Choroid plexus epithelial cell (primary cell): ENCODE measurements at places on chromosomes 1 and 21.

- peak; percentile 37 for DNase-seq
Measured at GRCh38 chr1:219124163-219124562, 49.5 kb upstream of the LYPLAL1 start.

DNA sequence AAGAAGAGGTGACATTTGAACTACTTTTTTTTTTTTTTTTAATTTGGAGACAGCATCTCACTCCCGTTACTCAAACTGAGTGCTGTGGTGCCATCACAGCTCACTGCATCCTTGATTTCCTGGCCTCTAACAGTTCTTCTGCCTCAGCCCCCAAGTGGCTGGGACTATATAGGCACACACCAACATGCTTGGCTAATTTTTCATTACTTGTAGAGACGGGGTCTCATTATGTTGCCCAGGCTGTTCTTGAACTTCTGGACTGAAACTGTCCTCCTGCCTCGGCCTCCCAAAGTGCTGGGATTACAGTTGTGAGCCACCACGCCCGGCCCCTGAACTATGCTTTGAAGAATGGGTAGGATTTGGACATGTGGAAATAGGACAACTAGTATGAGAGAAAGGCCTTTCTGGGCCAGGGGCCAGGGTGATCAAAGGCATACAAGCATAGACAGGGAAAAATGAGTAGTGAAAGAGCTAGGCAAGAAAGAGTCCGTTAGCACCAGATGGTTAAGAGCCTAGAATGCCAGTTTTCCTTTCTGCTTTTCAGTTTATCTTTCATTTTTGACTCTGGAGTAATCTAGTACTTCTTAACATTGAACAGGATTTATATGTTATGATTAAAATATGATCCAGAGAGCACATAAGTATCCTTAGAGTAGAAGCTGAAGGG is 6.3 kb downstream of the RABGAP1L start:
- no peak for DNase-seq

DNA sequence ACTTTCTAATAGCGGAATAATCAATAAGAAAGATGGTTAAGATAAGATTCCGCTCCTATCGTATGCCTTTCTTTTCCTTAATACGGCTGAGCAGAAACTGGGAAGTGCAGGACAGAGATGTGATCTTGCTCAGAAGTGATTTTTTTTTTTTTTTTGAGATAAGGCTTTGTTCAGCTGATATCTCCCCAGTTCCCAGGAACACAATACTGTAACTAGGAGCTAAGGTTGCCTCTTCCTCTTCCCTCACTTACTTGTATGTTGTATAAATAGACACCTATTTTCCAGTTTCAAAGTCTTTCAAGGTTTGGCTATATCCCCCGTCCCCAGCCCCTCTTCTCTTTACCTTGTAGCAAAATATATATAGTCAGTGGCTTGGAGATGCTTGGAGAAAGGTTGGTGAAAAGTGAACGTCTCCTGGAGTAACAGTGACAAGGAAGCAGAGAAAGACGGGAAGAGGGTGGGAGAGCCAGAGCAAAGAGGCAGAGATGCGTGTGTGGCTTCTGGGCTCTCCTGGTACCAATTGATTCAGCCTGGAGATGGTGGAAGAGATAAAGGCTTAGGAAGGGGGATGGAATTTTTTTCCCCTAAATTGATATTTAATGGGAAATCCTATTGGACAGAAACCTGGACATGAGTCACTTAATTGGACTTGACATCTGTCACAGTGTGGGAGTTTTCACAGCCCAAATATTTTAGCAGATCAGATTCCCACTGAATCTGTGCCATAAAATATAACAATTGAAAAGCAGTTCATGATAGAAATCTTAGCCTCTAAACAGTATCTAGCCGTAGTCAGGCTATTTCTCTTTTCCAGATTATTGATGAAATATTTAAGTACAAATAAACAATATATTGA is at the start of gene NHLH2:
Gene NHLH2 (minus strand): TSS at position 522 of the 856 bp plus-strand sequence. CDS start 2,754 bp downstream, outside the sequence.
- no peak for DNase-seq

DNA sequence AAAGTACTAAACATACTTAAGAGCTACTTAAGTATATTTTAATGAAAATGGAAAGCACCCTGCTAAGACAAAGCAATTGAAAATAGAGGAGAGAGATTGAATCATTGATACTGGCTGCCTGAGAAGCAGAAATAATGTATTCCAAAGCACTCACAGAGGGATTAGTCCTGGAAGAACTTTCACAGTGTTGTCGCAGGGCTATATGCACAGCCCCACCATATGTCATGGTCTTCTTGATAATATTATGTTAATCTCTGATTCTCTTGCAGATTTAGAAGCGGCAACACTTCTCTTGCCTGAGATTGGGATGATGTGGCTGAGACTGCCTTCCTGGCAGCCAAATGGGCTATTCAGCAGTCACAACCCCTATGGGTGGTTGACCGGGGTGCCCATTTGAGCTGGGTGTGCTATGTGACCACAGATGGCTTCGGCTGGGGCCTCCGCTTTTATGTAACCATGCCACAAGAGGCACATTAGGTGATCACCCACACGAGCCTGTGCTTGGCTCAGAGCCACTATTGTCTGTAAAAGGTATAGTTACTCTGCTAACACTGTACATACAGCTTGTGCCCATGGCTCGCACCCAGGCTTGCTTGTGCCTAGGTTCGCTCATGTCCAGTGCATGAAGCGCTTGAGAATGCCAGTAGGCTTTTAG is 152.2 kb upstream of the SGIP1 start:
- no peak for DNase-seq

DNA sequence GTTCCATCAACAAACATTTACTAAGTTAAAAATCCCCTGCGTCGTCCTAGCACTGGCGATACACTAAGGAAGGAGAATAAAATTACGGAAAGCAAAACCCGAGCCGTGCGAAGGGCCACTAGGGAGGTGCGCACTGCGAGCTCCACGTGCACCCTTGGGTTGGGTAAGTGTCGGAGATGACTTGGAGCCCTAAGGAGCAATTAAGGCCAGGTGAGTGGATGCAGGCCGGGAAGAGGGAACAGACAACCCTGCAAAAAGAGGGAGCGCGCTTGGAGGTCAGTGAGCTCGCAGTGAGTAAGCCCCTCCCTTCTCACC is 704 bp downstream of the WDR4 start:
- no peak for DNase-seq

DNA sequence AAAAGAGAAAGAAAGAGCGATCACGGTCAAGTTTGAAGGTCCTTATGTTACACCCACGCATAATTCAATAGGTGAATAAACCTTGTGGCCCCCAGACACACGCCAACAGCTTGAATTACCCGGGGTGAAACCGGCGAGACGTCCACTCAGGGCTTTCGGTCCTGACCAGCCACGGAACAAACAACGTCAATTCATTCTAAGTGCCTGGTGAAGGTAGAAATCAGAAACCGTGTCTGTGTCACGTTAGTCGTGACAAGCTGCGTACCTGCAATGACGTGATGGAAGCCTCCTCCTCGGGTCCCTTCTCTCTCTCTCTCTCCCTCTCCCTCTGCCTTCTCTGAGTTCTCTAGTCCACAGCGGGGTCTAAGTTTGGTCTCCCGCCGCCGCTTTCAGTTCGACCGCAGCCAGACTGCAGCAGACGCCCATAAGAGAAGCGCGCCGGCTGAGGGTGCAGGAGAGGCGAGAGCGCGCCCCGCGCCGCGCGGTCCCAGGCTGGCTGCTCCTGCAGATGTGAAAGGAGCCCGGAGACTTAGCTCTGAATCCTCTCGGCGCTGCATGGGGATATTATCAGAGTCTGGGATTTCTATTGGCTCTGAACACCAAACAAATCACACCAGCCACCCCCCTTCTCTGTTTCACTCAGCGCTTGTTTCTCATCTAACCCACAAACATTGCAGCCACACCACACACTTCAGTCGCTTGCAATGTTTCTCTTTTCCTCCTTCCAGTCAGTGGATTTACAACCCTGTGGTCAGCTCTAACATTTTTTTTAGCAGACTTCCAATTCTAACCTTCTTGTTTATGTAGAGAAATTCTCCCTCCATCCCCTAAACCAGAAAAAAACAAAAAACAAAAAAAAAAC is at the start of gene GREM2:
Gene GREM2 (minus strand): TSS at position 537 of the 862 bp plus-strand sequence. CDS start 118,680 bp downstream, outside the sequence.
- peak; percentile 64 for DNase-seq

DNA sequence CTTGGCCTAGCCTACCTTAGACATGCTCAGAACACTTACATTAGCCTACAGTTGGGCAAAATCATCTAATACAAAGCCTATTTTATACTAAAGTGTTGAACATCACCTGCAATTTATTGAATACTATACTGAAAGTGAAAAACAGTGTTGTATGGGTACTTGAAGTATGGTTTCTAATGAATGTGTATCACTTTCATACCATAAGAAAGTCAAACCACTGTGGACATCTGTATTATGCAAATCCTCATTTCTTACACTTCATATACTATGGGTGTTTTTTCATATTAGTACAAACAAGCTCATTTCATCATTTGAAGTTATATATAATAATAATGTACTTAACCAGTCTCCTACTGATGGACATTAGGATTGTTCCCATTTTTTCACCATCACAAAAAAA is 41.2 kb downstream of the TDRD5 start:
- DNase-seq, result no peak

DNA sequence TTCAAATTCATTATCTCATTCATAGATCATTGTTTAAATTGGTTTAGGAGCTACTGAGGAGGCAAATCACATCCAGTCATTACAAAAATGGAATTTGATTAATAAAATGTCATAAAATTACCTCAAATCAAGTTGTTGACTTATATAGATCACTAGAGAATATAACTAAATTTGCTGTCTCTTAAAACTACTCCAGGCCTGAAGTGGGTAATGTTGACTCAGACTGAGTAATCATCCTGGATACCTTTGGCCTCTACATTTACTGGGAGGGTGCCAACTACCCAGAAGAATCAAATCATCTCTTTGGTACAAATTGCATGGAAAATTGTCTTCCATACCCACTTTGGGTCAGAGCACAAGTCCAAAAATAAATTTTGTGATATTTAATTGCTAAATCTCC is 191.2 kb upstream of the GREM2 start:
- DNase-seq, result peak; percentile 43

DNA sequence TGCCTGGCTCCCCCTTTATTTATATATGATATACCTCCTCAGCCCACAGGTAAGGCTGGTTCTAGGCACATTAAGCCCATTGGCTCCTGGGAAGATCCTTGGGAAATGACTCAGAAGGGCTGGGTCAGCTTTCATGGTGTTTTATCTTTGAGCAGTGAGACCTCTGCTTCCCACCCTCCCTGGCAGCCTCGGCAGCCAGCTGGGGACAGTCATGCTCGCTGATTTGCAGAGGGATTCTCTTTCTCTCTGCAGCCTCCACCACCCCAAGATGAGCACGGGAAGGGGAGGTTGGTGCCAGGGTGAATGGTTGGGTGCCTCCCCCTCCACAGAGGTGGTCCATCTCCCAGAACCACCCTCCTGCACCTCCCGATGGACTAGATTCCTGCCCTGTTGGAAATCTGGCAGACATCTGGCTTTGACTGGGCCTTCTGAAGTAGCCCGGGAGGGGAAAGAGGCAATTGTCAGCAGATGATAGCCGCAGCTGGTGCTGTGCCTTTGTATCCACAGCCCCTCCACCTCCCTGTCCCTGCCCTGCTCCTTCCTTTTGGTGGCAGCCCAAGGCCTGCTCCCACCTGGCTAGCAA is 24.6 kb downstream of the IER5 start:
- peak; percentile 54 for DNase-seq

DNA sequence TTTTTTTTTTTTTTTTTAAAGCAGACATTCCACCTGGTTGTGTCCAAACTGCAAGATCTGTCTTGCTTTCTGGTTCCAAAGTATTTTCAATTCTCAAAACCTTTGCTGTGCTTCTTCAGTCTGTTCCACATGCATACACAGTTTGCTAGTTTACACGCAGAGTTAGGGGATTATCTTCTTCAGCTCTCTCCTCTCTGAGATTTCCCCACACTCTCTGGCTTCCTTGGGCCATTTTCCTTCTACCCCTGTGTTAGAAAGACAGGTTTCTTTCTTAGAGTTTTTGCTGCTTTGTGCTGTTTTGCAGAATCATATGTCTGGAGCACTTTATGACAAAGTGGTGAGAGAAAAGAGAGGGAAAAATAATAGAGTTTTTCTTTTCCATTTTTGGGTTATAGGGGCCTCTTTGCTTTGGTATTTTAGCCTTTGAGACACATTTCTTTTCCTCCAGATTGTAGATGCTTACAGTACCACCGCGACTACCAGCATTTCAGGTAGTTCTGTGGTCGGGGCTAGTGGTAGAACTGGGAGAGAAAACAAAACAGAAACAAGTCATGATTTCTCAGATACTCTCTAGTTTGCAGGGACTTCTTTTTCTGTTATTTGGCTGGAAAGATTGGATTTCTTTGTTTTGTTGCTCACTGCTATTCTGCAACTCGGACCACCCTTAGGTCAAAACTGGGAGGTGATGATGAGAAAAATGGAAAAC is 66.3 kb downstream of the RABGAP1L start:
- no peak for DNase-seq

- DNase-seq, result no peak
Measured at GRCh38 chr1:226455843-226456242, 48.0 kb upstream of the PARP1 start.

DNA sequence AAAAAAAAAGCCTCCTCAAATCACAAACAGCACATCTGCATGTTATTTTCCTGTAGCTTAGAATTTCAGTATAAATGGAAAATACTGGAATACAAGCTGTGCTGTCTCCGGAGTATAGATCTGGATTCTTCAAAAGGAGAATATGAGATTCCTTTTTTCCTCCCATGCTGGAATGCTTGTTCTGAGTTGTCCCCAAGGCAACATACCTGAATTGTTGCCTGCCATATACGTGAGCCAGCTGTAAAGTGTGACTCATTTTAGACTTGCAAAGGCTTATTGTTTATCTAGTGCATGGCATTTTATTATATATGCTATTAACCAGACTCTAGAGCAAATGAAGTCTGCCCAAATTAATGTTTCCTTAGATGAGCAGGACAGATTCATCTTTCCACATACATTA is 95.0 kb upstream of the C1orf105 start:
- DNase-seq, result peak; percentile 46

GRCh38 chr1:10639011-10639774 is 157.3 kb downstream of the CASZ1 start:
- DNase-seq, result no peak

DNA sequence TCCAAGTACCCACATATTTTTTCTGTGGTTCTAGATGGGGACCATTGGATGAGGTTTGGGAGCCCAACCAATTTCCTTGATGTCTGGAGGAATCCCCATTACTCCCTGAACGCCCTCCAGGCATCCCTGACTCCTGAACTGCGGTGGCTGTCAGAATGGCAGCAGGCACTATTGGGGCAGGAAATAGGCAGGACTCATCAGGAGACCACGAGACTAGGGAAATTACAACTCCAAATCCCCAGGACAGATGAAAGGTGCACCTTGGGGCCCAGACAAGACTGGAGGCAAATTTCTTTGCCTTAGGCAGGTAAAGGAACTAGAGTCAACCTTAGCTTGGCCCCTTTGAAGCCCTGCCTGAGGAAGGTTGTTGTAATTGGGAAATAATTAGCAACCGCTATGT is 1.1 kb downstream of the CGN start:
- no peak for DNase-seq

- no peak for DNase-seq
Measured at GRCh38 chr1:62428351-62428750, 8.5 kb upstream of the USP1 start.

DNA sequence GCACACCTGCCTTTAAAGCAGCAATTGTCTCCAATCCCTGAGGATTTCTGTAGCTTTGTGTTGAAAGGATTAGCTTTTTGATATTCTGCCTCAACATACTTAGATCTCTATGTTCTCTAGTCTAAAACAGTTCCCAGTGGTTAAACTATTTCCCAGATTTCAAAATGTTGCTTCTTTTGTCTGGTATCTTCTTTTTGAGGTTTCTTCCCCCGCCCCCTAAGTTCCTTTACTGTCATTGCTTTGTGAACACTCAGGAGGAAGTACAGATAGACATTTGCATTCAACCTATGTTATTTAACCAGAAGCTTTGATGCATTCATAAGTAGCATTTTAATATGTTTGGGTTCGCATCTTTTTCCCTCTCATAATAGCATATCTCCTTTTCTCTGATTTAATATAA is 33.5 kb downstream of the CYYR1 start:
- no peak for DNase-seq
